ENCODE measurements at places on chromosomes 7 and 10.

DNA sequence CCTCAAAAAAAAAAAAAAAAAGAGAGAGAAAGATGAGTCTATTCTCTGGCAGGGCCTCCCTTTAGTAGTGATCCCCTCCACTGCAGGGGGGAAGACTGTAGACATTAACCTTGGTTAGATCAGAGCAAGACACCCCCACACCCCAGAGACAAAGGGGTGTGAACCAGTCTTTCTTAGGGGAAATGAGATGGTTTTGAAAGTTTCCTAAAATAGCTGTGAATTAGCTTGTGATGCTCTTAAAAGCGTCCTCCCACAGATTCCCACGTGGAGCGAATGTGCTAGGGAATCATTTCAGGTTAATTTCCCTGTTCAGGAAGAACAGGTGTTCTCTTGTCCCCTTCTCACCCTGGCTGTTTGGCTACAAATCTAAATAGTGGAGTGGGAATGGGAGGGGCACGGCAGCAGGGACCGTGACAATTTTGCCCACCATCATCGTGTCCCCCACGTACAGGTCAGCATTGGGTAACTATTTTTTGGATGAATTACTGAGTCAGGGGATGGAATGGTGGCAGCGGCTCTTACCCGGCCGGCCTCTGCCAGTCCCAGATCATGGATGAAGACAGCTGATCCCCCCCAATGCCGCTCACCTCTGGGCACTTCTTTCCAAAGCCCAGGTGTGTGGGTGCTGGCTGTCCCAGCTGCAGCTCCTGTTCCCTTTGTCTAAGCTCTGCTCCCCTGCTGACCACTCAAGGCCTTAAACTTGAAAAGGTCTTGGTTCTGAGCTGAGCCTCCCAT, 152.9 kb downstream of the CCDC3 start:
- no peak for DNase-seq

DNA sequence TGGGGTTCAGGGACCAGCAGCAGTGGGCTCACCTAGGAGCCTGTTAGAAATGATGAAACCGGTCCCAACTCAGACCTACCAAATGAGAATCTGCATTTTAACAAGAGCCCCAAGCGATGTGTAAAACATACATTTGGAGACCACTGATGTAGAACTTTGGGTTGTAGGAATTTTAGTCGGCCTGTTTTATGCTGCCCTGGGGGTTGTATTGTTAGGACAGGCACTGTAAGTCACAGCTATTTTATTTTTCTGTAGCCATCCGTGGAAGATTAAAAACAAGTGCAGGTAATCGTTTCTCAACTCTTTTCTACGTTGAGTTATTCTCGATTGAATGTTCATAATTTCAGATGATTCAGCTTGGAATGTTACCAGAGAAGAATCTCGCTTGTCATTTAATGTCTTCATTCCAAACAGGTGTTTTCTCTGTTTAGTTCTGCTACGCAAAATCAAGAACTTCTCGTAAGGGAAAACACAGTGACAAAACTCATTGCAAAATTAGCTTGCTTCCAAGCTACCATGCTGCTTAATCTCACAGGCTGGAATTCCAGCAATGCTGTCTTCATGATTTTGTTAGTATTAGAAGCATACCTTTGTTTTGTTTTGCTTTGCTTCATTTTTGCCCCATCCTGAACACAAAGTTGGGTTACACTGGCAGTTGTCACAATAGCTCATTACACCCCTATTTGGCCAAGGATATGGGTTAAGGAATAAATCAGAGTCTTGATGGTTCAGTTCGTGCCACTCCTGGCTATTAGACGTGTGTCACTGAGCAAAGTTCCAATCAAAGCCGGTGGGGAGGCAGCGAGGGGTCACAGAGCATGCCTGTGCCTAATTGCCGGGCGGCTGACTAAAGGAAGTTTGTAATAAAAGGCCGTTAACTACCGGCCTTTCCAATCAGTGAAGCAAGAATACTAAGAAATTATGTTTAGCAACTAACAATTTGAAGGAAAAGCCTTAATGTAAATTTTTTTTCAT, 676.9 kb downstream of the GATA3 start:
- no peak for DNase-seq

GRCh38 chr10:77494327-77494726, 143.3 kb downstream of the KCNMA1 start:
- no peak for DNase-seq

GRCh38 chr10:693506-693905, 4.0 kb upstream of the DIP2C start:
- no peak for DNase-seq

DNA sequence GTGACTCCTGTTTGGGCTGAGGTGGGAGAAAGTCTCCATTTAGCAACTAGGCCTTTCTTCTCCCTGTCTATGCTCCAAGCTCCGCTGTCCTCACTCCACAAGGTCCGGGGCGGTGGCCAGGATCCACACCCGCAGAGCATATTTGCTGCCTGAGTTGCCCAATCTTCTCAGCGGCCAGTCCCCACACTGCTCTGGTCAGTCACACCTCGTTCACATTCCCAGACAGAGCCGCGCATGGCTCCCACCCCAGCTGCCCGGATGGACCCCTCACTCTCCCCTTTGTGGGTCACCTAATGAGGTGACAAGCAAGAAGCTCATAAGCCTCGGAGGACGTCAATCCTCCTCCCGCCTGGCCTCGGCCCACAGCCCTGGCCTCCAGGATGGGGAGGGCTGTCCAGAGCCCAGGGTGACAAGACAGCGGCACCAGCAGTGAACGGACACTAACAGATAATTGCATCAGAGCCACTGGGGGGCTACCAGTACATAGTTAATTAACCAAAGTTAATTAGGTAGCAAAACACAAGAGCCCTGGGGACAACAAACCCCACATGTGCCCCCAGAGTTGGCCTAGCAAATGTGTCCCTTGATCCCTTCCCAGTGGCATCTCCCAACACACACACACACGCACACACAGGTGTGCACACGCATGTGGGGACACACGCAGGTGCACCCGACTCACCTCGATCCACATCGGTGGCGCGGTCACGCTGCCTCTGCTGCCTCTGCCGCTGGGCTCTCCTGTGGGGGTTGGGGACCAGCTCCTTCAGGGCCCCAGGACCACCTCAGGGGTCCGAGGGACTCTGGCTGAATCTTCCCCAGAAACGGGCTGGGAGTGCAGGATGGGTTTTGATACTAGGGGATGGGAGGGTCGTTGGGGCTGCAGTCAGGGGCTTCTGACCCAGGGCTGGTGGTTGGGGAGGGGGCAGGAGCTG, 11.8 kb downstream of the EPHA1 start:
- DNase-seq = no peak

DNA sequence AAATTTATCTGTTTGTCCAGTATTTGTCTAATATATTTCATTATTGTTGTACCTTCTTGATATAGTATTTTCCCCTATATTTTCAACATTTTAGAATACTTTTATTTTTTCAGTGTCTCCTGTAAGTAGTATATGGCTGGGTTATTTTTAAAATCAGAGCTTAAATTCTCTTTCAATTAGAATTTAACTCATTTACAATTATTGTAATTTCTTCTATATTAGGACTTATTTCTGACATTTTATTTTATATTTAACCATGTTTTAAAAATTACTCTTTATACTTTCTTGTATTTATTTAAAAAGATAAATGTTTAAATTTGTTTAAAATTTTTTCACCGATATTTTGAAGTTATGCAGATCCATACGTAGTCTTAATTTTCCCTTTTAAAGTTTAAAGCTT, 220.0 kb upstream of the NPVF start:
- DNase-seq = no peak

GRCh38 chr7:13416071-13416470, 573.4 kb downstream of the ETV1 start:
- no peak for DNase-seq

DNA sequence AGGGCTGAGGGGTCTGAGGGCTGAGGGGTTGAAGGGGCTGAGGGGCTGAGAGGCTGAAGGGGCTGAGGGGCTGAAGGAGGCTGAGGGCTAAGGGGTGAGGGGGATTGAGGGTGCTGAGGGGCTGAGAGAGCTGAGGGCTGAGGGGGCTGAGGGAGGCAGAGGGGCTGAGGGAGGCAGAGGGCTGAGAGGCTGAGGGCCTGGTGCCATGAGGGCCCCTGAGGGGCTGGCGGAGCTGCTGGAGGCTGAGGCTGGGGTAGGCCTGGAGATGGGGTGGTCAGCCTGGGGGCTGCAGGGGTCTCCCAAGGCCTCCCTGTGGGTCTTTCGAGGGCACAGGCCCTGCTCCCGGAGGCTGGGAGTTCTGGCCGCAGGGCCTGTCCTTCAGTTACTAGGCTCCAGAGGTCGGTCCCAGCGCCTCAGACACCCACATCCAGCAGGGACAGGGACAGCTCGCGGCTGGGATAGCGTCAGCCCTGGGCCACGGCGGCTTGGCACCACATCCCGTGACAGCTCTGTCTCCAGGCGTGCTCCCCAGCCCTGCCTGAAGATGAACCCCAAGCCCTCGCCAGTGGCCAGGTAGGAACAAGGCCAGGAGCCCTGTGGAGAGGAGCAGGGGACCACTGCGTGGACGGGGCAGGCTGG, 16.9 kb downstream of the MYO1G start:
- no peak for DNase-seq

GRCh38 chr7:94514140-94514889, 4.7 kb downstream of the CASD1 start:
- DNase-seq = no peak

DNA sequence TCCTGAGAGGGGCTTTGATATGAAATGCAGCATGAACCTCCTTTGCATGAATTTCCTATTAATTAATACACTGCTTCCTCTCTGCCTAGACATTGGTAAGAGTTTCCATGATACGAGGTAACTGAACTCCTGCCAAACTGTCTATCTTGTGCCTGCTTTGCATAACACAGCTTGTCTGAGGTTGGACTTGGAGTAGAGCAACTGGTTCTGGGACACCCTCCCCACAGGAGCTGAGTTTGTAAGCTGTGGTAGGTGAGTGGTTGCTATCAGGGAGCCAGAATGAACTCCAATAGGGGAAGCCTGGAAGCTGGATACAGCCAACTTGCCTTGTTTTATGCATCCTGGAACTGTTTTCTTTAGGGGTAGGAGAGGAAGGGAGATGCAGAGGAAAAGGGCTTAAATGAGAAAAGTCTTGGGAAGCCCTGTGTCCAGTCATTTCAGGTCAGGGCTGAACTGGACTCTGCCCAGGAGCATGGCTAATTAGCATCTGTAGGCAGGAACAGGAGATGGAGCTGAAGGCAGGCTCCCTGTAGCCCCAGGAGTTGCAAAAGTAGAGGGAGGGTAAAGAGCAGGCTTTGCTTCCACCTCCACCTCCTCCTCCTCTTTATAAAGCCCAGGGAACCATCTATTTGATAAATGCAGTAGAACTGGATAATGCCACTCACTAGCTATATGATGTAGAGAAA, 73.2 kb upstream of the GPR158 start:
- no peak for DNase-seq

GRCh38 chr7:78125884-78126283, 327.3 kb downstream of the PHTF2 start:
- no peak for DNase-seq

DNA sequence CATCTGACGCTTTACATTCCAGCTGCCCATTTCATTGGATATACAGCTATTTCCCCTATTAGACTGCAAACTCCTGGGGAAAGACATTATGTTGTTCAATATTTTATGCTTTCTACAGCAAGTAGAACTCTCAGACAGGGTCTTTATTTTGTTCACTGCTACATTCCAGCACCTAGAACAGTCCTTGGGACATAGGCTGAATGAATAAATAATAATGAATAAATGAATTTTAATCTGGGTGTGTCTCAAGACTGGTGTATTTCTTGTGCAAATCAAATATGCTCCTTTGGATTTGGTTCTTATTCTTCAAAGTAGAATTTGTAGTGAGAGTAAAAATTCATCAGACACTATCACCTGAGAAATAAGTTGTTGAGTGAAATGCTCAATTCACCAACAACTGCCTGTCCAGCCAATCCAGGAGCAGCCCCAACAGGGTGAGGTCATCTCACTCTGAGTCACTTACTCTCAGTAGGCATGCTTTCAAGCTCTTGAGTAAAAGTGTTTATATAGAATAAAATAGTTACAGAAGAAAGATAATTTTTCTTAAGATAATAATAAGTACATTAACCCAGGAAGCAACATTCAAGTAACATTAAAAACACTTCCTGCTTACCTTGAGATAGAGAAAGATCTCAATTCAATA, 287.5 kb upstream of the NPVF start:
- no peak for DNase-seq
